CD4-positive, CD25-positive, alpha-beta regulatory T cell (primary cell): ENCODE measurements at places on chromosomes 1 and 21. TPM values are rescaled to one million over a fixed set of nuclear protein-coding genes. Genes with fewer than 3 reads are reported as not detected.

The ANKRD35 gene
- 0.45 TPM for polyA plus RNA-seq

The CCDC185 gene
- polyA plus RNA-seq, result not detected

The CLK2 gene
- polyA plus RNA-seq, result 16.8 TPM

The TXNIP gene
- 4,955 TPM for polyA plus RNA-seq

The CFHR2 gene
- not detected for polyA plus RNA-seq

The LRRC8B gene
- 16.4 TPM for polyA plus RNA-seq

The GJA5 gene
- not detected for polyA plus RNA-seq

The RNF19B gene
- 2.6 TPM for polyA plus RNA-seq

The SPATA1 gene
- not detected for polyA plus RNA-seq

The BNIPL gene
- 0.13 TPM for polyA plus RNA-seq

The NPR1 gene
- not detected for polyA plus RNA-seq

The CD164L2 gene
- polyA plus RNA-seq, result not detected

The VWA1 gene
- polyA plus RNA-seq, result not detected

The AHDC1 gene
- 0.07 TPM for polyA plus RNA-seq

The MIXL1 gene
- polyA plus RNA-seq, result not detected

The KCNK2 gene
- polyA plus RNA-seq, result not detected

The LHX8 gene
- not detected for polyA plus RNA-seq

The CD2 gene
- polyA plus RNA-seq, result 341 TPM

The LCE1A gene
- not detected for polyA plus RNA-seq

The WNT3A gene
- not detected for polyA plus RNA-seq

The ELF3 gene
- polyA plus RNA-seq, result not detected

The OPTC gene
- not detected for polyA plus RNA-seq

The FALEC gene
- polyA plus RNA-seq, result not detected

The SELENBP1 gene
- polyA plus RNA-seq, result not detected

The FNBP1L gene
- polyA plus RNA-seq, result not detected

The PADI1 gene
- not detected for polyA plus RNA-seq

The PRRX1 gene
- polyA plus RNA-seq, result not detected

The CD1E gene
- not detected for polyA plus RNA-seq

The SLC25A33 gene
- 3.7 TPM for polyA plus RNA-seq

The ZMPSTE24 gene
- polyA plus RNA-seq, result 35.1 TPM

The PROX1 gene
- polyA plus RNA-seq, result not detected

The OR2T2 gene
- polyA plus RNA-seq, result not detected

The TRPM2 gene
- polyA plus RNA-seq, result 1.1 TPM

The ITPKB gene
- 38.5 TPM for polyA plus RNA-seq

The CCDC27 gene
- polyA plus RNA-seq, result not detected

The NKAIN1 gene
- polyA plus RNA-seq, result not detected

The ADAMTS5 gene
- not detected for polyA plus RNA-seq

The CHODL gene
- not detected for polyA plus RNA-seq

The SPEN gene
- polyA plus RNA-seq, result 8.0 TPM

The CTTNBP2NL gene
- polyA plus RNA-seq, result 1.1 TPM

The RBM34 gene
- 70.6 TPM for polyA plus RNA-seq

The LRRIQ3 gene
- polyA plus RNA-seq, result 3.3 TPM

The SERINC2 gene
- not detected for polyA plus RNA-seq

The TRIM46 gene
- 0.44 TPM for polyA plus RNA-seq

The RGS18 gene
- not detected for polyA plus RNA-seq

The CLDN8 gene
- polyA plus RNA-seq, result not detected

The CAPZB gene
- polyA plus RNA-seq, result 384 TPM

The PBX1 gene
- 0.10 TPM for polyA plus RNA-seq

The S100A1 gene
- polyA plus RNA-seq, result not detected

The SLC22A15 gene
- 0.03 TPM for polyA plus RNA-seq

The LMX1A gene
- polyA plus RNA-seq, result not detected

The FOXD2 gene
- polyA plus RNA-seq, result 0.22 TPM

The SRP9 gene
- polyA plus RNA-seq, result 292 TPM

The CELA2A gene
- polyA plus RNA-seq, result not detected

The OR4F29 gene
- not detected for polyA plus RNA-seq
